ENCODE measurements at places on chromosomes 5 and 9.

DNA sequence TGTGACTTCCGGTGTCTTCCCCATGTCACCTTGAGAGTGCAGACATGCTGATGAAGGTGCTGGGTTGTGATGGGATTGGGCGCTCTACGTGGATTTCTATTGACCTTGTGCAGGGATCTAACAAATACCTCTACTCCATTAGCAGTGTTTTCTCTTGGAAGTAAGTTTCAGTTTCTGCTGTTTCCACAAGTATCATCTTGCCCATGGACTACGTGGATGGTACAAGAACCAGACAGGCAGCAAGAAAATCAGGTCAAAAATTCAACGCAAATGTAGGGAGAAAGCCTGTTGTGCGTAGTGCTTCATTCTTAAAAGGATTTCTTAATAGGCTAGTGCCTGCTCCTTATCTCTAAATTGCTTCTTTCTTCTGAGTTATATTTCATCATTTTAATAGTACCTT is 60.8 kb downstream of the AOPEP start:
- DNase-seq: no peak

- no peak for DNase-seq
These were observed 72.7 kb downstream of the TTLL11 start for GRCh38 chr9:122020398-122020797.

DNA sequence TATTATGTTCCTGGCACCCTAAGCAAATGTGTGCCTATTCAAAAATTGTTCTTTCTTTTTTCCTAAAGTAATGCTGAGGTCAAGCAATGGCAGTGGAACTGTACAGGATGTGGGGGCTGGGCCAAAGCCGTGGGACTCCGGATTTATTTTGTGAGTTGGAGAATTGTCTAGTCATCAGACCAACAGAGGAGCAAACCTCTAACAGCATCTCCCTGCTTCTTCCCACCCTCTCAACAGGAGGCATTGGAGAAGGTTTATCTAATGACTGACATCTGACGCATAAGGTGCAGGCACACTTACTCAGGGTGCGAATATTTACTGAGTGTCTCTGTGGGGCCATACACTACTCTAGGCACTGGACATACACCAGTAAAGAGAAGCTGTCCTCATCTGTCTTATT is 38.6 kb downstream of the MARCHF11 start:
- no peak for DNase-seq

GRCh38 chr5:122653087-122654017 is 121.5 kb upstream of the SNX2 start:
- DNase-seq: no peak

GRCh38 chr5:159049844-159050315 is 49.8 kb downstream of the EBF1 start:
- no peak for DNase-seq

- DNase-seq: no peak
These were observed 17.4 kb upstream of the ZFAND5 start for GRCh38 chr9:72382405-72382804.

DNA sequence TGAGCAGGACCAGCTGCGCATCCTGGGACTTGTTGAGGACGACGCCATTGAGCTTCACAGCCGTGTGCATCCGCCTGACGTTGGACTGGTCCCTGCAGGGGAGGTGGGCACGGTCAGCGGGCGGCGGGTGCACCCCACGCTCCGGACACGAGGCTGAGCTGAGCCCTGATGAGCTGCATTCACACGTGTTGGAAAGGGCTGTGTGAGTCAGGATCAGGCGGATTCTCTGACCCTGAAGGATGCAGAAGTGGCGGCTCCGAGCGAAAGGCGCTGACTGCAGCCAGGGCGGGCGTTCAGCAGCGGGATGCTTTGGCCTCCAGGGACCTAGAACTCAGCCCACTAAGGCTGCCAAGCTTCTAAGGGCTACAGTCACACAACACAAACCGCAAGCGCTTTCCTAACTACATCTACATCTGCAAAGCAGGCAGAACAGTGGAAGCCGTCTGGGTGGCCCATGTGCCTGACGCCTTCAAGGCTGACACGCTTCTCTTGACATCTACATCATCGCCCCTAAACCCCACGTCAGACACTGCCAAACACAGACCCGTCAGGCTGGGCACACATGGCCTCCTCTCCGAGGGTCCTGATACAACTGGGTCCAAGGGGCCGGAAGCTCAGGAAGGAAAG is 44.9 kb downstream of the NKD2 start:
- DNase-seq: no peak

GRCh38 chr9:126225611-126226609 is 100.7 kb upstream of the MVB12B start:
- no peak for DNase-seq

GRCh38 chr5:133480366-133480765 is 132.0 kb downstream of the FSTL4 start:
- no peak for DNase-seq

- DNase-seq: no peak
These were observed 188.4 kb downstream of the PCSK1 start for GRCh38 chr5:96244696-96245095.

- no peak for DNase-seq
These were observed 4.9 kb upstream of the NXNL2 start for GRCh38 chr9:88530051-88530450.

GRCh38 chr5:154466147-154466546 is 11.9 kb downstream of the HAND1 start:
- DNase-seq: no peak

- no peak for DNase-seq
These were observed 12.1 kb downstream of the WWC1 start for GRCh38 chr5:168303393-168304025.

DNA sequence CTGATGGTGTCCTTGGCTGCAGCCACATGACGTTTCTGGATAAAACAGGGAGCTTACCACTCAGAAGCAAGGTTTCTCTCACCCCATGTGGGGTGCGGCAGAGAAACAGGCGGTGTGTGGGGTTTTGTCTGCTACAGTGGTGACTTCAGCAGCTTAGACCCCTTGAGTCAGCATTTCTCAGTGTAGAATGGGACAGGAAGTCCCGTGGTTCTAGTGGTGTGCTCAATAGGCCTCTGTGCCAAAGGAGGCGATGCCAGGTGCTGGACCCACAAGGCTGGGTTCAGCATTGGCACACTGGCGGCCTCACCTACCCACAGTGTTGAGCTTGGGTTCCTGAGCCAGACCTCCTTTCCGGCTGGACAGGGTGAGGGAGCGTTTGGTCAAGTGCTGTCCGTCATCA is 125.2 kb upstream of the SMIM23 start:
- no peak for DNase-seq

DNA sequence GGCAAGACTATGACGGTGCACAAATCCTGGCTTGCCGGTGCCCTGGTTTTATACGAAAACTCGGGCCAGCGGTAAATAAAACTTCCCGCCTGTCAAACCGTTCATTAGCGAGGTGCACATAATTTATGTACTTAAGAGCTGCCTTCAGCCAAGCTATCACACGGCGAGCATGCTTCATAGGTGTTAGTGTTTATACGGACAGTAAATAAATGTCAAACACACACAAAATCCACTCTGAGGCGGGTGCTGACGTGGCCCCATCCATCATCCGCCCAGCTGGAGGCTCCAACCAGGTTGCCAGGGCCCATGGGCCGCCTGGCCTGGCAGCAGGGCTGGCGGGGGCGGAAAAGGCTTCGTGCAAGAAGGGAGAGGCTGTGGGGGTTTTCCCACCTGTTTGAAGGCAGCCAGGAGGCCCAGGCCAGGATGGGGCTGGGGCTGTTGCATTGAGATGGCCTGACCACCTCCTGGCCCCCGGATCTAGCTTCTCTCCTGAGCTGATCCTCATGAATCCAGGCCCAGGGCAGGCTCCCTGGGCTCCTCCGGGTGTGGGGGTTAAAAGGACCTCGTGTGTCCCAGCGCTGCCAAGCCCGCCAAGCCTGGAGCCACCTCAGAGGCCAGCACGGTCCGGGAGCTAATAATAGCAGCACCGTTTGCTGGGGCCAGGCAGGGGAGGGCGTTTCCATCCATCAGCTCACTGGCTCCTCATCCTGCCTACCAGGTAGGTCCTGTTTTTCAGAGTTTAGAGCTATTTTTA is 43.2 kb downstream of the BARX1 start:
- no peak for DNase-seq

DNA sequence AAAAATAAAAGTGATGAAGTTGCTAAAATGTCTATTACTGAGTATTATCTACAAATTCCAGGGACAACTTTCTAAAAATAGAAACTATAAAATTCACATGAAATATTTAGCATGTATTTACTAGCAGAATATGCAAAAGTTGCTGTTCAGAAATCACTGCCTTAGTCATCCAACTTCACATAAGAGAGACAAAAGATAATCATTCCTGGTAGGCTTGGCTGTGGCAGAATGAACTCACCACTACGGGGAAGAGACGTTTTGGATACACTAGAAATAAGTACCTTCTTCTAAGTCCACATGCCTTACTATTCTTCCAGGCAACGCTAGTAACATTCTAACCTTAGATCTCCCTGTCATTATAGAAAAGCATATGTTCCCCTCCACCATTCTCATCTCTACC is 272.2 kb downstream of the BNC2 start:
- DNase-seq: no peak
